ENCODE measurements at places on chromosomes 16 and 17. TPM values are rescaled to one million over a fixed set of nuclear protein-coding genes. Genes with fewer than 3 reads are reported as not detected.

ERAL1 gene
- total RNA-seq = 52.8 TPM

DNA sequence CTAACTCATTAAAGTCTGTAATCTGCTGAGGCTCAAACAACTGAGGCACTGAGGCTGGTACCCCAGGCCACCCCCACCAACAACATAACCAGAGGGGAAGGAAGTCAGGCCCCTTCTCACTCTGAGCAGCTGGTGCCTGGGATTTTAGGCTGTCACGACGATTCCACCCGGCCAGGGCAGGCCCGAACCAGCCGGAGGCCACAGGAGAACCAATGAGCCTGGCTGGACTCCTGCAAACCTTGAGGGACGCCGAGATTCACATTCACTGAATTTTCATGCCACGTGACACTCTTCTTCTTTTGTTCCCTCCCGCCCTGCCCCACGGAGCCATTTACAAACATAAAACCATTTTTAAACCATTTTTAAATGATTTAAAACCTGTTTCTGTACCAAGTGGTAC lies 48.1 kb downstream of the RPH3AL start:
- no peak overlapping the region for H3K4me3 ChIP-seq
- DNase-seq = no peak
- peaks cover under 1% of the 10 kb centered on the region for H3K27me3 ChIP-seq
- H3K27ac ChIP-seq = no peak overlapping the region
- H3K4me1 ChIP-seq = no peaks in the 10 kb centered on the region

- no peaks in the 10 kb centered on the region for H3K27me3 ChIP-seq
- no peak overlapping the region for H3K4me3 ChIP-seq
- no peak for DNase-seq
- H3K4me1 ChIP-seq = no peaks in the 10 kb centered on the region
- peaks cover 6% of the 10 kb centered on the region for H3K36me3 ChIP-seq
These were observed 62.4 kb downstream of the STH start for GRCh38 chr17:46061435-46061834.

DNA sequence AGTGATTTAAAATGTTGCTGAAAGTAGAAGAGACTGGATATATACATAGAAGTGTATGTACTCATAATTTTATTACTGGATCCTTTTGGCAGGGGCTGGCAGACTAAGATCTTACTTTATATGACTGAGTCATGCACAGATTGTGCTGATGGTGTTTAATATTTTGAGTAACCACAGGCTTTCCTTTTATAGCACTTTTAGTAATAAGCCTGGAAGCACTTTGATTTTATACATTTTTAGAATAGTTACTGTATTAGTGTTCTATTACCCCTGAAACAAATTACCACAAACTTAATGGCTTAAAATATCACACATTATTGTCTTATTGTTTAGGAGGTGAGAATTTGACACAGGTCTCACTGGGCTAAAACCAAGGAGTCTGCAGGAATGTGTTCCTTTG lies 113.4 kb upstream of the CDH8 start:
- H3K4me1 ChIP-seq = no peaks in the 10 kb centered on the region
- H3K27ac ChIP-seq = no peak overlapping the region
- H3K4me3 ChIP-seq = no peak overlapping the region
- no peaks in the 10 kb centered on the region for H3K27me3 ChIP-seq
- no peak for DNase-seq
- H3K36me3 ChIP-seq = no peaks in the 10 kb centered on the region

ZNF205 gene
- 23.1 TPM for total RNA-seq

DNA sequence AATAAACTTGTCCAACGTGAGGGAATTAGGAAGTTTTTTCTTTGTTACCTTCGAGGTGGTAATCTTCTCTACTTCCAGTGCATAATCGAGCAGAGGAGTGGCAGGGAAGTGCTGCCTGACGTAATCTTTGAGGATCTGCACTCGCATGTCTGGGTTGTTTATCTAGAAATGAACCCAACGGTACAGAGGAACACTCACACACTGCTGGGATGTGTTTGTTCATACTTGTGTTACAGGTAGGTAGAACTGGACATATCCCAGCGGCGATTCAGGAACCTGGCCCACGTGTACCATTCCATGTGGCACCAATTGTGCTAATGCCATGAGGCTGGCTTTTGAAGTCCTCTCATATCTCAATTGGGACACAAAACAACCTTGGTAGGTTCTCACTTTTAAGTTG lies 4.2 kb upstream of the KLHL11 start:
- no peaks in the 10 kb centered on the region for H3K27me3 ChIP-seq
- H3K36me3 ChIP-seq = peaks cover 78% of the 10 kb centered on the region
- no peak overlapping the region for H3K4me3 ChIP-seq
- no peak overlapping the region for H3K27ac ChIP-seq
- no peak for DNase-seq
- no peaks in the 10 kb centered on the region for H3K4me1 ChIP-seq

DNA sequence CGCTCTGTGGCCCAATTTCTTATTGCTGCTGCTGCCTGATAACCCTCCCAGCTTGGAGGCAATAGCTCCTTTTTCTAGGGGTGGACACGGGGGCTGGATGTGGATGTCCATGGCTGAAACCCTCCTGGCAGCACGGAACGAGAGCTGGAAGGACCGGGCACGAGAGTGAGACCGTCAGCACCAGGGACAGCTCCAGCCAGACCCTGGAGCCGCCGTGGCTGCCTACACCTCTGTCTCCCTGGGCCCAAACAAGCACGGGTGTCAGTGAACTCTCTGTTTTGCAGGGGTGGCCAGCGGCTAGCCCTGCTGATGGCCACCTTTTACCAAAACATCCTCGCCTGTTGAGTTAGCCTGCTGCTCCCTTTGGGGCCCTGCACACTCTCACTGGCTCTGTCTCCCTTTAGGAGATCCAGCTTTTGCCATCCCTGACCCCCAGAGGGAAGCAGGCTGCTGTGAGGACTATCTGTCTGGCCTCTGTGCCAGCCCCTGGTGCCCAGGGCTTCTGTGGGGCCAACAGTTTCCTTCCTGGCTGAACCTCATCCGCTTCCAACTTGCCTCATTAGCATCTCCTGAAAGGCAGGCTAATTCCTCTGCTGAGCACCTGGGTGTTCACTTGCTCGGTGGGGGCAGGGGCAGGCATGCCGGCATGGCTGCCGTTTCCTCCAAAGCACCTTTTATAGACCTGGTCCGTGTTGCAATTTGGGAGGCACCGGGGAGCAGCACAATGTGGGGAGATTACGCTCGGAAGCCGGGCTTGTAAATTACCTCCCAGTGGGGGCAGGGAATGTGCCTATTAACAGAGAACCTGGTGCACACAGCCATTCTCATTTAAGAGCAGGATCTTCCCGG lies 118.1 kb downstream of the ENGASE start:
- peaks cover 48% of the 10 kb centered on the region for H3K27me3 ChIP-seq
- no peaks in the 10 kb centered on the region for H3K36me3 ChIP-seq
- H3K27ac ChIP-seq = no peak overlapping the region
- no peak overlapping the region for H3K4me3 ChIP-seq

- H3K4me1 ChIP-seq = peaks cover 50% of the 10 kb centered on the region
- H3K27ac ChIP-seq = peak overlapping the region; percentile 21
- no peak overlapping the region for H3K4me3 ChIP-seq
These were observed 19.1 kb downstream of the WIPI1 start for GRCh38 chr17:68437979-68438822.

Data from tibial nerve (tissue), 4 donors.